ENCODE measurements at places on chromosomes 13 and 19. TPM values are rescaled to one million over a fixed set of nuclear protein-coding genes. Genes with fewer than 3 reads are reported as not detected.
A peak's percentile ranks its signal among the peaks of the same experiment; 100 is the strongest.

- no peaks in the 10 kb centered on the region for H3K27me3 ChIP-seq
- H3K4me1 ChIP-seq = no peaks in the 10 kb centered on the region
- no peak for DNase-seq
Observed at GRCh38 chr13:90402102-90402501, 945.4 kb upstream of the MIR17HG start.

ANKRD24 gene
- 0.26 TPM for total RNA-seq

NXNL1 gene
- total RNA-seq = not detected

METTL21C gene
- total RNA-seq = not detected

- no peak overlapping the region for H3K4me3 ChIP-seq
- DNase-seq = no peak
- H3K27me3 ChIP-seq = 0 out of 2 replicates have a peak, but pooled peaks cover 2% of the 10 kb centered on the region
- peaks cover 3% of the 10 kb centered on the region for H3K4me1 ChIP-seq
- no peak overlapping the region for H3K27ac ChIP-seq
Observed at GRCh38 chr19:35119091-35119490, 3.5 kb downstream of the FXYD3 start.

MFSD12 gene
- 98.8 TPM for total RNA-seq

- peaks cover 22% of the 10 kb centered on the region for H3K36me3 ChIP-seq
- H3K27me3 ChIP-seq = no peaks in the 10 kb centered on the region
- no peaks in the 10 kb centered on the region for H3K4me1 ChIP-seq
- no peak for DNase-seq
- H3K27ac ChIP-seq = no peak overlapping the region
Observed at GRCh38 chr13:46008631-46009030, 43.9 kb downstream of the ZC3H13 start.

GRCh38 chr19:47863514-47863936 lies 4.5 kb downstream of the TPRX2 start:
- no peak overlapping the region for H3K27ac ChIP-seq
- peak; percentile 52 for DNase-seq
- no peaks in the 10 kb centered on the region for H3K36me3 ChIP-seq
- no peaks in the 10 kb centered on the region for H3K4me1 ChIP-seq
